ENCODE measurements at places on chromosomes 2 and 18.

- peak; percentile 18 for DNase-seq
These were observed 219.0 kb downstream of the MYO3B start for GRCh38 chr2:170396799-170397459.

GRCh38 chr2:104434318-104434792 is 419.6 kb upstream of the POU3F3 start:
- no peak for DNase-seq

DNA sequence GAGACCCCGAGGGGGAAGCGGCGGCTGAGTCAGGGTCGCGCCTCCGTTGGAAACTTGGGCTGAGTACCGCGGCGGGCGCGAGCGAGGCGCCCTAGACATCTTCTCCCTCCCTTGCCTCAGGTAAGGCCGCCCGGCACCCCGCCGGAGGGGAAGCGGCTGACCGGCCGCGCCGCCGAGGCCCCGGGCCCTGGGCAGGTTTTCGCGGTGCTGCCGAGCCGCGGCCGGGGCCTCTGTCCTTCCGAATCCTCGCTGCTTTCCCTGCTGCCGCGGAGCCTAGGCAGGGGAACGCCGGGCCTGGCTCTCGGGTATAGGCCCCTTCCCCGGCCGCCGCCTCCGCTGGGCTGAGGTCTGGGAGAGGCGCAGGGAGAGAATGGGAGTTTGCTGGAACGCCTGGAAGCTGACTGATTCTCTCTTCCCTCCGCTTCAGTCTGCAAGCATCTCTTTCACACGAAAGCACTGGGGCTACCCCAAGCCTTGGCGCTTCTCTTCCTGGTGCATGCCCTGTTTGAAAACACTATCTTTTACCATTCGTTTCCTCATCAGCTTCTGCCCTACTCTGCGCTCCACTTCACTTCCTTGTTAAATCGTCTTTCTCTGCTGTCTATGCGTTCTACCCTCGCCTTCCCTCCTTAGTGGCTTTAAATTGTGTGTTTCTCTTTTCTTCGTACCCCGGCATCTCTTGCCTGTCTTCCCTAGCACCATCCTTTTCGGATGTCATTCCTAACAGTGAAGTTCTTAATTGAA is 652 bp downstream of the PPM1B start:
- no peak for DNase-seq

DNA sequence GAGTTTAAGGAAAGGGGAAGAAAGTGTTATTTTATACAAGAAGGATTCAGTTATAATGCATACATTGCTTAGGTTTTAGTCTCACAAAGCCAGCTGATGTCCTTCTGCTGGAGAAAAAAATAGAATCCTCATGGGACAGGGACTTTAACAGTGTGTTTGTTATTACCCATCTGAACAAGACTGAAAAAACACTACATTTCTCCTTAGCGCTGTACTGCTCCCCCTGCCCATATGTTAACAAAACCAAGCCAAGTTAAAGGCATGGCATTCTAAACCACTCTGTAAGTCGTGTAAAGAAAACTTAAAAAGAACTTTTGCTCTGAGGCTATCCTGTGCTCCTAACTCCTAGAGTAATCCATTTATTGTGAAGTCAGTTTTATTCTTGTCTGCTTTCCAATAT is 102.6 kb upstream of the NYAP2 start:
- DNase-seq: no peak

- no peak for DNase-seq
These were observed 55.3 kb upstream of the HK2 start for GRCh38 chr2:74778381-74779264.

- no peak for DNase-seq
These were observed 849 bp upstream of the ITGB6 start for GRCh38 chr2:160200921-160201320.

GRCh38 chr2:27033253-27033852 is 588 bp downstream of the TMEM214 start:
- DNase-seq: no peak

DNA sequence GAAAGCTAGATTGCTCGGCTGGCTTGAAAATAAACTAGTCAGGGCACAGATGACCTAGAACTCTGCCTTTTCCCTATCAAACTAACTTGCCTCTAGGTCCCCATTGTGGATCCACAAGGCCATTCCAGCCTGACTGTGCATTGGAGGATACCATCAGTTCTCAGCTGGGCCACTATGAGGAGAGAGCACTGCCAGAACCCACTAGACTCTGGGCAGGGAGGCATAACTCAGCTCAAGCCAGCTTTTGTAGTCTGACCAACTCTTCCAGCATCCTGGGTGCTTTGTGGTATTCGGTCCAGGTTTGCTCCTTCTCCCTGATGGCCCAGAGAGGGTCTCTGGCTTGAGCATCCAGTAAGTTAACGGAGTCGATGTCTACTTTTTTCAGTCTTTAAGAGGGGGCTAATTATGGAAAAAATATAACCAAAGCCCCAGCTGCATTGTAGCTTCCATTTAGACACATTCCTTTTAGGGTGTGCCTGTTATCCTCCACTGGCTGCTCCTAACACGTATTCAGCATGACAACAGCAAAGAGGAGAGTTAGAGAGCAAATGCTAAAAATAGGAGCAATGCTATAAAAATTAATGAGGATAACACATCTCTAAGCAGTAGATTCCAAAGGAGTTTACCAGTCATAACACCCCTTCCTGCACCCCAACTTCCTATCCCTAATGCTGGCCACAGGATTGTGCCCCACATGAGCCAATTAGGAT is 15.2 kb downstream of the GKN2 start:
- DNase-seq: no peak

DNA sequence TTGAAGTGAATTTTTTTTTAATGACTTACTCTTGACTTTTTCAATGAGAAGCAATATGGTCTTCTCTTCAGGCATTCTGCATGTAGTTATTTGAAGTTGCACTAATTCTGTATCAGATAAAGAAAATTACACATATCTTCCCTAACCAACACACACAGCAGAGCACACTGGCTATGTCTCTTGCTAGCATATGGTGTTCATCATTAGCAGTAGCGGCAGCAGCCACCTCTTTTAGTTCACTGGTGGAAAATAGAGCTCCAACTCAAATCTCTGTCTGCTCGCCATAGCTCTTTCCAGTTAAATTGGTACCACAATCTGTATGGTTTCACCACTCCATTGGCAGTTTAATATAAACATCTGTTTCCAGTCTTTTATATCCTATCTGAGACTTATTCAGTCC is 278.1 kb upstream of the ZEB2 start:
- no peak for DNase-seq

DNA sequence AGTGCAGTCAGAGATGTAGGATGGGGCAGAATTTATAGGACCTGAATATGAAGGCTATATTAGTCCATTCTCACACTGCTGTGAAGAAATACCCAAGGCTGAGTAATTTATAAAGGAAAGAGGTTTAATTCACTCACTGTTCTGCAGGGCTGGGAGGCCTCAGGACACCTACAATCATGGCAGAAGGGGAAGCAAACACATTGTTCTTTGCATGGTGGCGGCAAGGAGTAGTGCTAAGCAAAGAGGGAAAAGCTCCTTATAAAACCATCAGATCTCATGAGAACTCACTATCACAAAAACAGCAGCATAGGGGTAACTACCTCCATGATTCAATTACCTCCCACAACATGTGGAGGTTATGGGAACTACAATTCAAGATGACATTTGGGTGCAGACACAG is 76.8 kb upstream of the MSTN start:
- DNase-seq: no peak

DNA sequence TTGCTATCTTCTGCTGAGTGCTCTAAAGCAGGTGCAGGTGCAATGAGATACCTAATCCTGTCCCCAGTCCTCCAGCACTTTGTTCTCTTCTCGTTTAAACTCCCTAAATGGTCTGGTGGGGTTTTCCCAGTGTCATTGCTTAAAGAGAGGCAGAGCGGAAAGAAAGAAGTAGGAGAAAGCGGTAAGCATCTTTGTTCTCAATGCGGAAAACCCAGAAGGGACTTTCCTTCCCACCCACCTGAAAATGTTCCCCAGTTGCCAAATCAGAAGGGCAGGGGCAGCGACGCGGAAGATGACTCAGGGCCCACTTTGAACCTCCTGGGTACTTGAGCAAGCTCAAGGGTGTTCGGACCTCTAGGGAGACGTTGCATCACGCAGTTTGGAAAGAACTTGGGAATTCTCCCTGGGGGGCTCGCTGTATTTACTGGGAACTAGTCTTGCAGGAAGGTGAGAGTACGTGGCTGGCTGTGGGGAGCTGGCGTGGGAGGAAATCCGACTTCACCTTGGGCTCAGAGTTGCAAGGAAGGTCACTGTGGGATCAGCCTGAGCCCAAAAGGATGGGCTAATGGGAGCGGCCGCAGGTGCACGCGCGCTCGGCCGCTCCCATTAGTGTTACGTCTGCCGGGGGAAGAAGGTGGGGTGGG is 589 bp upstream of the SGPP2 start:
- no peak for DNase-seq

DNA sequence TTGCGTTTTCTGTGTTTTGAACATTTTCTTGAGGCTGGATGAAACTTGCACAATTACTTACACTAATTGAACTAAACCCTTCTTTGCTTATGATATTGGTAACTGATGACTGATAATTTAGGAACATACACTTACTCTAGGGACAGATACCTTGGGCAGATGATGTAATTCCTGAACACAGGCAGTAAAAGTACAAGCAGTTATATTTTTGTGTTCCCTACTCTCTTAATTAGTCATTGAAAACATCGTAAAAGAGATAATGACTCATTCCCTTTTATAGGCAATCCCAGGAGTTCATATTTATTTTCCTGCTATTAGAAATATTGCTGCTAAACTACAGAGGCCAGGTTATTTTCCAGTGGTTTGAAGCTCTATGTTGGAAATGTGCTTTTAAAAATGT is 46.4 kb downstream of the CCDC85A start:
- peak; percentile 12 for DNase-seq

DNA sequence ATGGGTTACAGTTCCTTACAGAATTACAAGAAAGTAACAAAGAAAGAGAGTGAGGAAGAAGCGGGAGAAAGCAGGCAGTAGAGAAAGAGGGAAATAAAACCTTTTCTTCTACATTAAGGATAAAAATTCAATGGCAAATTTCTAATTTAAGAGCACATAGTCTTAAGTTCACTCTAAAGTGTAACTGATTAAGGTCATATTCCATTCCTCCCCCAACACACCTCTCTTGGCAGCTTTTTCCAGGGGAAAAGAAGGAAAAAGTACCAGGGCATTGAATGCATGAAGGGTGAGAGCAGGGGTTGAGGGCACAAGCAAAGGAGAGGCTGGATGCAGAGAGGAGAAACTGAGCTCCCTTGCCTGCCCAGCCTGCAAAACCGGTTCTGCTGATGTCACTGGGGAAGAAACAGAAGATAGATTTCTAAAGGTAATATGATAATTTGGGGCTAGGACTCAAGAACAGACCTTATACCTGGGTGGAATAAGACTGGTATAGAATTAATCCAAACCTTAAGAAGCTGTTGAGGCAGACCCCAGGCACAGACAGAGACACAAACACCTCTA is 4.6 kb downstream of the ACMSD start:
- DNase-seq: no peak

GRCh38 chr2:102061962-102062795 is 70.4 kb downstream of the IL1R2 start:
- DNase-seq: no peak

DNA sequence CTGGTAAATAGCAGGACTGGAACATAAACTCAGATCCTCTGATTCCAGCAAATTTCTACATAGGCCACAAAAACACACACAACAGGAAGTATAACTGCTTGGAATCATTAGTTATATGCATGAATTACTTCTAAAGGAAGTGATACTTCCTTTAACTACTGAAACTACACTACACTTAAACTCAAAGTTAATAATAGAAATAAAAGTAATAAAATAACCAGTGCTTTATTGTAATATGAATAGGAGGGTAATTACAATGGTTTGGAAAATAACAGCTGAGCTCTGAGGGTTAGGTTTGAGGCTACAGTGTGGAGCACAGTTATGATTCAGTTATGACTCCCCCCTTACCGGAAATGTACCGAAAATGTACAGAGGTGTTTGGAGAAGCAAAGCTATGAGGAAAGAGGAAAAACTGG is 18.5 kb upstream of the POLI start:
- DNase-seq: no peak

- no peak for DNase-seq
These were observed 439.8 kb downstream of the RNF144A start for GRCh38 chr2:7356909-7357584.

DNA sequence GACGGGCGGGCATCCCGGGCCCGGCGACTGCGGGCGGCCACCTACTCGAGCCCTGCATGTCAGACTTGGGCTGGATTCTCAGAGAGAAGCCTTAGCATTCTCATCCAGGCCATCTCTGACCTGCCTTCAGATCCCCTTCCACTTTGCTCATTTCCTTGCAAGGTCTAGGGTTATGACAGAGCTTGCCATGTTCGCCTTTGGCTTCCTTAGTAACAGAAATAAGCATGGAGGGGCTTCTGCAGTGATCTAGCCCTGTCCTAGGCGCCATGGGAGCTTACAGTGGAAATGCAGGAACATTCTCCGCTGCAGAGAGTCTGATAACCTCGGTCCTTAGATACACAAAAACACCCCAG is 632 bp upstream of the ACVR1 start:
- DNase-seq: peak; percentile 15

Measured in HTR-8/SVneo (cell line).